ENCODE measurements at places on chromosomes 7 and 10. TPM values are rescaled to one million over a fixed set of nuclear protein-coding genes. Genes with fewer than 3 reads are reported as not detected.

Gene SLC18A3
- not detected for total RNA-seq

Gene MYOZ1
- total RNA-seq = 2.1 TPM

Gene LLCFC1
- total RNA-seq = not detected

Gene LRRTM3
- not detected for total RNA-seq

- DNase-seq = no peak
Measured at GRCh38 chr10:129910861-129911260, 53.2 kb downstream of the EBF3 start.

DNA sequence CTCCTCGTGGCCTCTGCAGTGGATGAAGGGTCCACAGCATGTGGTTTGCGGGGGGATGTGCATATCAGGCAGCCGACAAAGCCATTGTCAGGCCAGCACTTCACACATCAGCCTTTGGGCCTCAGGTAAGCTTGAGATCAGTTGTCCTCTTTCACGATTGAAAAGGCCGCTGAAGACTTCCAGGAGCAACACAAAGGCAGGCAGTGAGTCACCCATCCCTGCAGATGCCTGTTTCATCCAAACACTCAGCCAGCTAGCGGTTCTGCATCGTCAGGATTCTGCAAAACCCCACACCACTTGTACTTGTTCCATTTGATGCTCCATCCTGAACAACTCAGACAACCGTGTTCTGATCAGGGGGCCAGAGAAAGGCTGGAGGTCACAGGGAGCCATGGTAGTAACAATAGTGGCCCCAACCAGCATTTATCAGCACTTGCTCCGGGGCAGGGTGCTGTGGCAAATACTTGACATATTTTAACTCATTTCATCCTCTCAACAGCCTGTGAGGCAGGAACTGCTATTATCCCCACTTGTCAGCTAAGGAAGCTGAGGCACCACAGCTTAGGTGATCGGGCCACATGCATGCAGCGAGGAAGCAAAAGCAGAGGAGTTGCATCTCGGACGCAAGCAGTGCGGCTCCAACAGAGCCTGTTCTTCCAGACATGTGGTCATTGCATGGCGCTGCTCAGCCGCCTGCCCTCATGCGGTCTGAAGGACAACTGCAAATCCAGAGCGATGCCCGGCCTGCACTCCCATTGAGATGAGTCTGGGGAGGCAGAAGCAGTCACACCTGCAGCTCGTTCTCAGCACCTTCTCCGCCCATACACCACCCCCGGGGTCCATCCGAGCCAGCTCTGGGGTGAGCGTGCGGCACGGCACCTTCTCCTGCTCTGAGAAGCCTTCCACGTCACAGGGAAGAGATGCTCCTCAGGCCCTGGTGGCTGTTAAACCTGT lies 144.9 kb downstream of the PAXIP1 start:
- no peak for DNase-seq

- no peak for DNase-seq
Measured at GRCh38 chr10:16992611-16993119, 136.9 kb downstream of the CUBN start.

DNA sequence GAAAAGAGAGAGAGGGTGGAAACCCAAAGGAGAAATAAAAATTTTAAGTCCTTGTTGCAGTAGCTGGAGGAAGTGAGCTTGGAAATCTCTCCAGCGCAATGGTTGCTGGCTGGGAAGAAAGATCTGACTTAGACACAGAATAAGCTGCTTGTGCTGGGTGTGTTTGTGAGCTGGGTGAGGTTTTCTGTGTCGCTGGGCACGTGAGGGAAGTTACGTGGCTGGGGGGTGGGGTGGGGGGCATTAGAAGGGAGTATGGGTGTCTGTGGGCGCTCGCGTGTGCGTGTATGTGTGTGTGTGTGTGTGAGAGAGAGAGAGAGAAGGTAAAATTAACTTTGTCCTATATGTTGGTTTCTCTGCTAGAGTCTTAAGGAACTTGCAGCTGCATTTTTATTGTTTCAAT lies 11.6 kb downstream of the TCF7L2 start:
- no peak for DNase-seq

DNA sequence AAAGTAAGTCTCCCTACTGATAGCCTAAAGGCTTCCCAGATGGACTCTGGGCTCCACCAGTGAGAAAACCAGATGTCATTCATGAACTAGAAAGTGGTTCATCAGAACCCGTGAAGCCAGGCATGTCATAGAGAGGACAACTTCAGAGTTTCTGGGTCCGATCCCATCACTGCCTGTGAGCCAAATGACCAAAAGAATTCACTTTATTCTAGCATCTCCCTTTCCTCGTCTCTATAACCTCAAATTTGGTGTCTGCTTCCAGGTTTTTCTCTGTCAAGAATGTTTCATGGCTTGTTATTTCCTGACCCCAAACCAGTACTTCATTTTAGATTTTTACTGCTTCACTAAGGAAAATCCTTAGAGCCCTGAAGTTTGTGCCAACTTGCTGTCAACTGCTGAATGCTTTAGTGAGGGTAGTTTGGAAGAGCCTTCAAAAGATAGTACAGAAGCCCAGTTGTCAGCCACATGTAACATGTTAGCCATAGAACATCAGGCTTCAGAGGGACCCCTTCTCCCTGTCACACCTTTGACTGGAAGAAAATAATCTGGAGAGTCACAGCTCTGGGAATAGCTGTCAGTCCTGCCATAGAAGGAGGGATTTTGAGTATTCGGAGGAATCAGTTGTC lies 34.0 kb downstream of the ITGB8 start:
- no peak for DNase-seq

GRCh38 chr10:65394502-65395297 lies 1531.1 kb upstream of the LRRTM3 start:
- DNase-seq = no peak

- no peak for DNase-seq
Measured at GRCh38 chr10:80530251-80530650, 7.5 kb upstream of the SH2D4B start.

DNA sequence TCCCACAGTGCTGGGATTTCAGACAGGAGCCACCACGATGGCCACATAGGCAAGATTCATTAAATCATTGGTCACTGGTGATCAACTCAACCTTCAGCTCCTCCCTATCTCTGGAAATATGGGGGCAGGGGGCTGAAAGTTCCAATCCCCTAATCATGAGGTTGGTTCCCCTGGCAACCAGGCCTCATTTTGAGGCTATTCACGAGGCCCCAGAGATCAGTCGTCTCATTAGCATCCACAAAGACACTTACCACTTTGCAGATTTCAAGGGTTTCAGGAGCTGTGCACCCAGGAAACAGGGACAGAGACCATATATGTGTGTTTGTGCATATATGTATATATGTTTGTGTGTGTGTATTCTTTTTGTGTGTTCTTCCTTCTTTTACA lies 7.7 kb upstream of the GUSB start:
- DNase-seq = no peak
